ENCODE measurements at places on chromosomes 3 and 15. TPM values are rescaled to one million over a fixed set of nuclear protein-coding genes. Genes with fewer than 3 reads are reported as not detected.

DNA sequence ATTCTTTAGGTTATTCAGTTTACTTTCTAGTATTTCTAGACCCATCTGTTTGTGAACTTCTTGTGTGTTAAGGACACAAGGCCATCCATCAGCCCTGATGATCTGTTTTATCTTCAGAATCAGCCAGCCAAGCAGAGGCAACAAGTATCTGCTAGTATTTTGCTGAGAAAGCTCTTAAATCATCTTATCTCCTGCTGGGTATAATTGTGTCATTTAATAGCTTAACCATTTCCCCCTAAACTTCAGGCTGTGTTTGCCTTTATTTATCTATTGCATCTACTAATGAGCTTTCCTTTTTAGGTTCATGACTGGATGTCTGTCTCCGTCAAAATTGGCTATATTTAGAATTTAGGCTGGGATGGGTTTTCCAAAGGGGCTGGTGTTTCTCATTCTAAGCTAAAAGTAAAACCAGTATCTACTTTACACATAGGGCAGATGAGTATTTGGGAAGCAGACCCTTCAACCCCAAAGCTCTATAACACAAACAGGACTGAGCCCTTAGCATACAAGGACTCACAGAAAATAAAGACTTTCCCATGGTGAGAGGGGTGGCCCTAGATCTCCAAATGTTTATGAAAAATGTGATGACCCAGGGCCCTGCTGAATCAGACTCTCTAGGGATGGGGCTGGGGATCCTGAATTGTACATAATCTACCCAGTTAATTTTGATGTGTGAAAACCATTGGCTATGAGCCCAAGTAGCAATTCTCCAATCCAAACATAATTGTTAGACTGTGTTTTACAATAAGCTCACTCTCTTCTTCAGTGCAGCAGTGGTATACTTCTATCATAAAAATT, 65.3 kb upstream of the PSMD6 start:
- peak; percentile 20 for DNase-seq

Gene TNFAIP8L3
- 1.3 TPM for total RNA-seq

DNA sequence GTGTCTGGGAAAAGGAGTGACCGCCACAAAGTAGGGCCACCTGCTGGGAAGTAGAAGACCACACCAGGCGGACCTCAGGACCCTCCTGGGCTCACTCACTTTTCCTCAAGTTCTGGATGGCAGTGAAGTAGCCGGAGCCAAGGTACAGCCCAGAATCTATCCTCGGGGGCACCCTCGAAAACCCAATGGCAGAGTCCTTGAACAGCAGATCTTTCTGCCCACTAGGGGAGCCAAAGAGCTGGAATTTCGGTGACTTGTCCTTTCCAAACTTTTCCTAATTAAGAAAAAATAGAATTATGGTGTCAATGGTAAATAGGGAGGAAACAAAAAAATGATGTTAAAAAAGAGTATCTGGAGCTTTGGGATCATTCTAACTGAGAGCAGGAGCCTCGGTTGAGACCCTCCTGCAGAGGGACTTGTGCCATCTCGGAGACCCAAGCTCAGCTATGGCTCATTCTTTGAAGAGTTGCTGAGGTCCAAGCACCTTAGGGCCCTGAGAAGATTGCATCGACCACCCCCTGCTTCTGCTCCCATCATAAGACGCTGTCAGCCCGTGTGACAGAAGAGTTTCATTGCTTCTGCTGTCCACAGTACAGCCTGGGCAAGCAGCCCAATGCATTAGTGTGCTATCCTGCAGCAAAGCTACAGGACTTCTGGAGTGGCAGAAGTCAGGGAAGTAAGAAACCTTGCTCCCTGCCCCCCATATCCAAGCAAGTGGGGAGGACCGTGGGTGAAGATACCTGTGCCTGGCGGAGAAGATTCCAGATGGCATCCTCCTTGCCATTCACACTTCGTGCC, 14.8 kb downstream of the LTF start:
- DNase-seq, result peak; percentile 16

Gene GMPPB
- 20.4 TPM for total RNA-seq

- no peak for DNase-seq
These were observed 827.4 kb upstream of the NR2F2 start for GRCh38 chr15:95503107-95503506.

- no peak for DNase-seq
These were observed 145.5 kb downstream of the WNT5A start for GRCh38 chr3:55341502-55342031.

GRCh38 chr3:123808812-123809211, 75.3 kb downstream of the MYLK start:
- no peak for DNase-seq

DNA sequence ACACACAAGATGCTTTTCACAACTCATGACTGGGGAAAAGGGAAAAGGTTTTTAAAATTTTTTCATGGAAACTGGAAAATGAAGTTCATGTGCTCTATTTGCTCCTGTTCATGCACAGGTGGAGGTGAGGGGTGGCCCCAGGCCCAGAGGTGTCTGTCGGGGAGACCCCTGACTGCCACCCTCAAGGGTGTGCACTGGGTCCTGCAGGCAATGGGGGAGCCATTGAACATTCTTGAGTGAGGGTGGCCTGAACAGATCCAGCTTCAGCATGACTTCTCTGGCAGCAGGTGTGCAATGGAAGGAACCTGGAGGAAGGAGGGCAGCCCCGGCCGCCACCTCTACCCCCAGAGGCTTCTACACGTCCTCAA, 145.3 kb upstream of the IQSEC1 start:
- no peak for DNase-seq

Gene DMXL2
- 12.6 TPM for total RNA-seq

GRCh38 chr3:187042346-187042745, 97.0 kb downstream of the RPL39L start:
- DNase-seq, result no peak

Gene FBLN2
- total RNA-seq, result 0.30 TPM

Data from M059J (cell line).